Activated CD4-positive, alpha-beta memory T cell treated with anti-CD3 and anti-CD28 coated beads, Interleukin-2, amount 10 ng/mL, durations not matched to agents 7 days and 5 days (primary cell): ENCODE measurements at places on chromosomes 2 and 18.

- no peak for DNase-seq
Measured at GRCh38 chr18:22971038-22971437, 37.9 kb downstream of the RBBP8 start.

DNA sequence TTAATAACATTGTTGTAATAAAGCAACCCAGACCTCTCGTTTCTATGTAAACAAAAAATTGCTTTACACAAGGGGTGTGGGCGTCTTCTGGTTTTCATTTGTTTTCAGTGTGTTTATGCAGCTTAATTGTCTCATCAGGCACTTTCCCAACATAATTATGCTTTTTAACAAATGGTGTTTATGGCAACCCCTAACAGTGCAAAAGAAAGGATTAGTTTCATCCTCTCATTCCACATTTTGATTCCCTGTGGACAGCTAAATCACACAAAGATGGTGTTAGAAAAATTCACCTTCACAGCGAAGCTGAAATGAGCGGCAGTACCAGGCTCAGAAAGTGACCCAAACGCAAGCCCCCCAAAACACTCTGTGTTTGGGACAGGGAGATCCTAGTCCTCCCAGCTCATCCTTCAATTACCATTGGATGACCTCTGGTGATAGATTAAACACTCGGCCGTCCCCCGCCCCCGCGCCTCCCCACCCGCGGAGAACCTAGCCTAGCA is 724 bp downstream of the FTCDNL1 start:
- DNase-seq, result no peak

GRCh38 chr18:25503567-25504081 is 151.7 kb upstream of the ZNF521 start:
- DNase-seq, result no peak

DNA sequence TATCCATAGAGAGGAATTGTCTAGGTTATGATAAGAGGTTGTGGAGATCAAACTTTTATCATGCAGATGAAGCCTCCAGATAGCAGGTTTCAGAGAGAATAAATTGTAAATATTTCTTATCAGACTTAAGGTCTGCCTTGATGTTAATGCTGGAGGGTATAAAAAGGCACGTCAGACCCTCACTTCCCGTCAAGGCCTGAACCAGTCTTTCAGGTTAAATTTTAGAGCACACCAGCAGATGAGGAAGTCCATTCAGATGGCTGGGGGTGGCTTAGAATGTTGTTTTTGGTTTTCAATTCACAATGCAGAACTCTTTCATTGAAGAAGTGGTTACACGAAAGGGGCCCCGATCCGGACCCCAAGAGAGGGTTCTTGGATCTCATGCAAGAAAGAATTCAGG is 144.4 kb upstream of the FBXO11 start:
- no peak for DNase-seq

- DNase-seq, result no peak
Measured at GRCh38 chr18:79873449-79874110, 75.8 kb downstream of the KCNG2 start.

DNA sequence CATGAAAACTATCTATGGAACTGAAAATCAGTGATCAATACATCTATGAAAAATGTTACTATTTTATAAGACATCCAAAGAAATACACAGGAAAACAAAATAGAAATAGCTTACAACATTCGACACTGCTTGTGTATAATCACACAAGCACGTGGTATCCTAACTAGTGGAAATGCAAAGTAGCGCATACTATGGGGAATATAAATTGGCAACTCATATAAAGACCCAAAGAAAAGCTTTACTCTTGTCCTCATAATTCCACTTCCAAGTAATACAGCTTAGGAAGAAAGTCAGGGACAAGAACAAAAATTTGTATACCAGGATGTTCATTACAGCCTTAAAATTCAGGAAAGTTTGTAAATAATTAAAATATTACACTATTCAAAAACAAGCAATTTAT is 384.6 kb downstream of the NRXN1 start:
- DNase-seq, result no peak

- DNase-seq, result no peak
Measured at GRCh38 chr2:159131267-159131913, 155.1 kb downstream of the WDSUB1 start.

DNA sequence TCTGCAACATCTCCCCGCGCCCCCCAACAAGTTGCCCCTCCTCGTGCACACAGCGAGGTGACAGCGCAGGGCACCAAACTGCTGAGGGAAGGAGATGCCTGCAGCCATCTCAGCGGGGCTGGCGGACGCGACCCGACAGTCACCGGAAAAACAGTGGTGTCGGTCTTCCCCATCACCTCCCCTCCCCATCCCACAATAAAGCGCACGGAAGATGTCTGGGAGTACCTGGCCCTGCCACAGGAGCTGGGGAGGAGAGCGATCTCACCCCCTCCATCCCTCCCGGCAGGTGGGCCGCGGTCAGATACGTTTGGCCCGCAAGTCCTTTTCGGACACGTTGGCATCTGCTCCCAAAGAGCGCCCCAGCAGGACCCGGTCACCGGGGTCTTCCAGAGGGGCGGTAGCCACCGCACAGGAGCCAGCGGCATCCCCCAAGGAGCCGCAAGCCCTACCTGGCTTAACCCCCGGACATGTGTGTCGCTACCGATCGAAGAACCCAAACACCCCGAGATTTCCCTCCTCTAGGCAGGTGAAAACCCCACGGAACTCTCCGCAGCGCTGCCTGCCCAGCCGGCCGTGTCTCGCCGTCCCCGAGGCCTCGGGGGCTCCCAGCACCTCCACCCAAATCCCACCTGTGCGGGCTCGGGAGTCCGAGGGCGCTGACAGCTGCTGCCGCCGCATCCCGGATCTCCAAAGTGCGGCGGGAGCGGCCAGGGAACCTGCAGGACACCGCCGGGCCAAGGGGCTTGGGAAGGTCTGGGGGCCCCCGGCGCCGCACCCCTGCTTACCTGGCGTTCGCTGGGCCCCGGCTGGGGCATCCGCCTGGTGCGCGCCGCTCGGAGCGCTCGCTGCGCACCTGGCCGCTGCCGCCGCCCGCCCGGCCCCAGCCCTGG is 657 bp downstream of the ATP8B1 start:
- no peak for DNase-seq

GRCh38 chr2:25400576-25401216 is 59.0 kb upstream of the DNMT3A start:
- no peak for DNase-seq

DNA sequence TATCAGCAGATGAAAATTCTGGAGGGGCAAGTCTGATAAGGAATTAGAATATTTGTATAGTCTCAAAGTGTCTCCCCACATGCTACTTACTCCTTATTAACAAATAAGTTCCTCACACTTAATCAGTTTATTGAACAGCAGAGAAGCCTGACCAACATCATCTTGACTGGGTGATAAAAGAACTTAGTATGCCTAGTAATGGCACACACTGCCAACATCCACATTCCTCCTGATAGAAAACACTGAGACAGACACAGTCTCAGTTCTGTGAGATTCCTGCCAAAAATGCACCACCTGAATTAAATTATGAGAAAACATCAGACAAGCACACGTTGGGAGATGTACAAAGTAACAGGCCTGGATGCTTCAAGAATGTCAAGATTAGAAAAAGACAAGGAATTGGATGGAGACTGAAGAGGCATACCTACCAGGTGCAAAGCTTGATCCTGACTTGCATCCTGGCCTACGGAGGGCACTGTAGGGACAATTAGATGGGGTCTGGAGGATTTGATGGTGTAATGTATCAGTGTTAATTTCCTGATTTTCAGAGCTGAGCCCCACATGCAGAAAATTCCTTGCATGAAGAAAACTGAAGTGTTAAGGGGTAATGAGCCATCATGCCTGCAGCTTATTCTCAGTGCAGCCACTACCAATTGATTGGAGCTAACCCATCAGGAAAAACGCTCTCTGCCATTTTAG is 200.4 kb upstream of the SH3BP4 start:
- DNase-seq, result no peak

GRCh38 chr2:11669454-11670291 is at the start of gene NTSR2:
Gene NTSR2 (minus strand): TSS chr2:11670195. CDS start chr2:11670129, 66 bp downstream.
- peak; percentile 32 for DNase-seq

DNA sequence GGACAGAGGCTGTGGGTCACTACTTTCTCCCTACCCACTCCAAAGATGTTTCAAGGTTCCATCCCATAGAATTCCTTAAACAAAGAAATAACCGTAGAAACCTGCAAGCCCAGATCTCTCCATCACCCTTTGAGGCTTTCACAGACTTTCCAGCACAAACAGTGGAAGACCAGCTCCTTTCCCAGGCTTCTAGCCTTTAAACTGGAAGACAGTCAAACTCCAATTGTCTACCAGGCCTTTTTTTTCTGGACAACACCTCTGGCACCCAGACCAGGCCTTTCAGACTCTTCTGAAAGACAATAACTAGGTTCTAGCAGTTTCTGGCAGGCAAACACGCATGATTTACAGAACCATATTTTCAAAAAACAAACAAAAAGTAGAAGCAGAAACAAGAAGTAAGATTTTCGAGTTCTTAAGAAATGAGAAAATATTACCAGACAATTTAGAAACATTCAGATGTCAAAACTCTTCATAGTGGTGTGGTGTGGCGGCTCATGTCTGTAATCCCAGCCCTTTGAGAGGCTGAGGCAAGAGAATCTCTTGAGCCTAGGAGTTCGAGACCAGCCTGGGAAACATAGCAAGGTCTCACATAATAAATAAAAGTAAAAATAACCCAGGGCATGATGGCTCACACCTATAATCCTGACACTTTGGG is 106.8 kb upstream of the MSH2 start:
- no peak for DNase-seq

DNA sequence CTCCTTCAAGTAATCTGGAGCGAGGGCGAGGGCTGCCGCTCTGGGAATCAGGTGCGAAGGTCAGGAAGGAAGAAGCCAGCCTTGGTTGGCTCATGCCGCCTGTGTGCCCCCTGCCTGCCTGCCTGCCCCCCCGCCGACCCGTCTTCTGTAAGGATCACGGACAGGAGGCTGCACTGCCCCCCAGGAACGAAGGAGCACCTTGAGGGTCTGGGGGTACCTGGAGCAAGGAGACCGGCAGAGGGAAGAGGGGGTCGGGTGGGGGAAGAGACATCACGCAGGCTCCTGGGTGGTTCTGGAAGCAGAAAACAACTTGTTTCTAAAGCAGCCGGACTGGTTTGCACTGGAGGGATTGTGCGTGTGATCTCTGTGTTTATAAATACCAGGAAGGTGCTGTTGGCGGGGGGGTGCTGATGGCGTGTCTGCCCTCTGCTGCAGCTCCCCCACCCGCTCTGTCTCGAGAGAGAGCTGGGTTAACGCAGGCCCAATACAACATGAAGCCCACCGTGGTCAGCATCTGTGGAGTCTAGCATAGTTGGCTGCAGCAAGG is 1.7 kb downstream of the FOSL2 start:
- peak; percentile 46 for DNase-seq

DNA sequence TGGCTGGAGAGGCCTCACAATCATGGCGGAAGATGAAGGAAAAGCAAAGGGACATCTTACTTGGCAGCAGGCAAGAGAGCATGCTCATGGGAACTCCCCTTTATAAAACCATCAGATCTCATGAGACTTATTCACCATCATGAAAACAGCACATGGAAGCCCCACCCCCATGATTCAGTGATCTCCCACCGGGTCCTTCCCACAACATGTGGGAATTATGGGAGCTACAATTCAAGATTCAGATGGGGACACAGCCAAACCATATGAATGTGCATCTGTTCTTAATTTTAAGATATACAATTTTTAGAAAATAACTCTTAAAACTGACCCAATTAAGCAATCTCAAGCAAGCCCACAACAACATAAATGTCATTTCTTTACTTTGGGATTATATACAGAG is 12.6 kb downstream of the C18orf63 start:
- no peak for DNase-seq

- DNase-seq, result no peak
Measured at GRCh38 chr2:196431957-196432356, 207.6 kb upstream of the CCDC150 start.

DNA sequence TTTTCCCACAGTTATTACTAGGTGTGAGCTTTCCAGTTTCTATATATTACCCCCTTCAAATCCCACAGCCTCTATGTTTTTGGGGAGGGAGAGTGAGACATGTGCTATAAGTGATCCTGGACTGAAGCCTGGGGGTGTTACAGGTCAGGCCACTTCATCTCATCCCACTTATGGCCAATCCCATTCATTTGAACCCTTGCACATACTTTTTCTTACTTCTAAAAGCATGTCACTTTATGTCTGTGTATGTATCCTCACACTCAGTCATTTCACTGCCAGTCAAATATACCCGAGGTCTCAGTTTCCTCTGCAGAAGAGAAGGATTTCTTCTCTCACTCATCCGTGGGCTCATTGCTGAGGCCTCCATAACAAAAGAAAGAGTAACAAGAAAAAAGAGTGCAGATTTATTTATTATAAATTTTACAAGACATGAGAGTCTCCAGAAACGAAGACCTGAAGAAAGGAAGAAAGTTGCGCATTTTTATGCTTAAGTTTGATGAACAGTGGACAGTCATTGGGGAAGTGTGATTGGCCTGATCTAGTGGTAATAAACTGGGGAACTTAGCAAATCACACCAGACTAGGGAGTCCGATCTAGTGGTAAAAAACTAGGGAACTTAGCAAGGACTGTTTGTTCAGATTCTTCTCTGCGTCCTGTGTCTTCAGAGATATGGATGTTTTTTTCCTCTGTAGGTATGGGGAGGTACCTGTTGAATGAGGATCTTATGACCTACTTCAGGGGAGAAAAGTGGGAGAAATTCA is 52.1 kb downstream of the ICOS start:
- no peak for DNase-seq

GRCh38 chr2:121135168-121135853 is 149.7 kb downstream of the TFCP2L1 start:
- DNase-seq, result no peak

DNA sequence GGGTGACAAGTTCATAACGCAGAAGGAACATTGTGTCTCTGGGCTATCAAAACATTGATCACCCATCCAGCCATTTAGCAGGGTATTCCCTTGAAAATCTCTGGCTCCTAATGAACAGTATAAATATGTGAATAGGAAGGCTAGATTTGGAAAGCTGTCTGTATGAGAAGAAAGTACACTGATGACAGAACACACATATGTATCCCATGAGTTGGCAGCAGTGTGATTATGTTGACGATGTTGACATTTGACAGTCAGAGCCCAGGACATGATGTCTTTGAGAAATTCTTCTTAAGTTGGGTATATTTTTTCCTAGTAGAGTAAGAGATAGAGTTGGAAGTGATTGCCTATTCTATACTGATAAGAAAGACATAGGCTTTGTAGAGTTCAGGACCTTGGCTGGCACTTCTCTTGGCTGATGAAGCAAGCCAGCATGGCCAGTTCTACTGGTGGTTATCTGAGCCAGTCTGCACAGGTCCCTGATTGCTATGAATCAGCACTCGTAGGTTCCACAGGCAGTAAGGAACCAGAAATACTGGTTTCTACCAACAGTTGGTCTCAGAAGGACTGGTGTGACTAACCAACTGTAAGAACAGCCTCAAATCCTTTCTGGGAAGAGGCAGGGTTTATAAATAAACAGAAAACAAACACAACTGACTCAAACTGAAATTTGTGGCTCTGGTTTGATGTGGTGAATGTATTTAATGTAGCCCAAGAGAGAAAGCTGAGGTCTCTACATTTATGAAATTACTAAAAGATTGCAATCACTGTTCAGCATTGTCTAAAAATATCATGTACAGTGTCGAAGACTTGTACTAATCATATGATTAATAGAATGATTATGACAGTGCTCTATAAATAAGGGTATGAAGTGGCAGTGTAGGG is 43.9 kb upstream of the RAPH1 start:
- peak; percentile 69 for DNase-seq

- no peak for DNase-seq
Measured at GRCh38 chr2:68387408-68388350, 22.6 kb downstream of the PLEK start.

GRCh38 chr2:64858541-64859311 is 130.5 kb upstream of the SLC1A4 start:
- DNase-seq, result no peak
